Mucosa of descending colon (tissue), 3 donors: ENCODE measurements at places on chromosomes 7 and 10. TPM values are rescaled to one million over a fixed set of nuclear protein-coding genes. Genes with fewer than 3 reads are reported as not detected.

- no peak for DNase-seq
Observed at GRCh38 chr10:20157314-20157713, 341.1 kb downstream of the PLXDC2 start.

DNA sequence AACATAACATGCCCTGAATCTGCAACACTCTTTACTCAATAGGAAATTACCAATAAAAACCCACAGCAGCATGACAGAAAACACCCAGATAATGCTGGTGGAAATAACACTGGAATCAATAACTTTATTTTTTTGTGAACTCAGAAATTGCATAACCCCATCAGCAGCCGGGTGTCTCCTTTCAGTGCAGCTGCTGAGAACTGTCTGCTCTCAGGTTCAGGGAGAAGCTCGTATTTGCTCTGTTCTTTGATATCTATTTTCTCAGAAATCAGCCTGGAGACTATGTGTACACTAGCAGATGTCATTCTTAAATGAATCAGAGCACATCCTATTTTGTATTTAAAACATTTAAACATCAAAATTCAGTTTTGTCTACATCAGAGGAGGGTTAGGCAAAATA, 506.0 kb downstream of the POM121L12 start:
- DNase-seq = no peak

PNLIPRP2 gene
- 2.8 TPM for total RNA-seq

LFNG gene
- total RNA-seq = 71.7 TPM

GPR26 gene
- total RNA-seq = not detected
